ENCODE measurements at places on chromosomes 4 and X. TPM values are rescaled to one million over a fixed set of nuclear protein-coding genes. Genes with fewer than 3 reads are reported as not detected.

- peak; percentile 61 for DNase-seq
Measured at GRCh38 chrX:74133156-74133796, 170.7 kb upstream of the ZCCHC13 start.

DNA sequence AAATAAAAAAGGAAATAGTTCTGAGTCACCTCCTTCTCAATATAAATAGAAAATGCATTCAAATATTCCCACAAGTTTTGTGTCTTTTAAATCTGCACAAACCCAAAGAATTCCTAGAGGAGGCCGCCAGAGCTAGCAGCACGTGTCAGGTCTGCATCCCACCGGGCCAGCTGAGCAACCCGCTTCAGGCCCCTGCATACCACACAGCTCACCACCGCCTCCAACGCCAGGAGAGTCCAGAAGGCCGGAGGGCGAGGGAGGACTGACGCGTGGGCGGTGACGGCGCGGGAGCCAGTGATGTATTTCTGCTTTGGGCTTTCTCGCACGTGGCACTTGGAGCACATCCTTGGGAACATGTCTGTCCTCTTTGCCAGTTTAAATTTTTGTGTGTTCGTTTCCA, 61.9 kb upstream of the CLDN34 start:
- DNase-seq = no peak

DNA sequence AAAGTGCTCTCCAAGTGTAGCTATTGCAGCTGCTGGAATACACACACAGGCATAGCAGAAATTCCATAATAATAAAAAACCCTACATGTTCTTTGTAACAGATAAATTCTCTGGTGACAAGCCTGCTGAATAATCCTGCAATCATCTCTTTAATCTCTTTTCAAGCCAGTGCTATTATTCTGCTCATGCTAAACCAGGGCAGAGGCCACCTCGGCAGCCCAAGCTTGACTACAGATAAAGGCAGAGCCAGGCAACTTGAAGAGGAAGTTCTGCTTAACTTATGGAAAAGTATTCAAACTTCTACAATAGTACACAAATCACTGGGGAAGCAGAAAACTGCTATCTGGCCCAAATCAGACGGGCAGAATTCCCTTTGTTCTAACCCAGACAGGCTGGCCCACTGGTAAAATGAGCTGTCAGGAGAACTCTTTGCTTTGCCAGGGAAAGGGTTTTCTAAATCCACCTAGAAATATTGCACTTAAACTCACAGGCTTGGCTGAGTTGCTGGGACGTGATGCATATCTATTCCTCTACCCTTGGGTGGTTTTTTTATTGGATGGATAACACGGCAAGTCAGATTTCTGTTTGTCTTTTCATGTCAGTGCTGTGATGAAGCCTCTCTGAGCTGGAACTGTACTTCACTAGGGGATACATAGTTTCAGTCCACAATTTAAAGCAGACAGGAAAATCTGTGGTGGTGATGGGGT, 70.5 kb downstream of the GATB start:
- no peak for DNase-seq

- peak; percentile 14 for DNase-seq
Measured at GRCh38 chr4:28287831-28288233, 1427.2 kb downstream of the STIM2 start.

DNA sequence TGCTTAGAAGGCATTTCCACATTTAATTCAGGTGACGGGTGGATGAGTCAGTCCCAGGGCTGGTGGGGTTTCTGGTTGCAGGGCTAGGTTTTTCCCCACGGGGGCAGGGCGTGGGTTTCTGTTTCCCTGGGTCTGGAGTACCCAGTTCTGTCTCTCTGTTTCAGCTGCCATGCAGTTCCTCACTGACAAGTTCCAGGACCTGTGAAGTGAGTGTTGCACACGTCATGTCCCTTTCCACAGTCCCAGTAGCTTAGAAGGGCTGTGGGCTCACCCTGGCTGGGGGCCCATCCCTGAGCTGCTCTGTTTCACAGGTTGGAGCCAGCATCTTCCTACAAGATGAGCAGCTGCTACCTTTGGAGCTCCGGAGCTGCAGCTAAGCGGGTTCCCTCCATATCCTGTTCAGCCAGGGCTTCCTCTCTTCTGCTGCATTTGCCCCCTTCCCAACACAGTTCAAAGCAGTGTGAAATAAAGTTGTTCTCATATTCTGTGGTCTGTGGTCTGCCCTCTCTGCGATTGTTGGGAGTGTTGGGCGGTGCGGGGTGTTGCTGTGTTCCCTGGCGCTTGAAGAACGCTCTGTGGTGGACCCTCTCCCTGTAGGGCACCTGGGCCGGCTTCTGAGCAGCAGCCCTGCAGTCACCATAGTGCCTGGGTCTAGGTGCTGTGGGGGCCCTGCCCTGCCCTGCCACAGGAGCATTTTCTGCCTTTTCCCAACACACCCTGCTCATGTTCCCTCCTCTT, 3.9 kb downstream of the LOC101059915 start:
- no peak for DNase-seq

- DNase-seq = no peak
Measured at GRCh38 chr4:145352438-145353145, 129.1 kb upstream of the SMAD1 start.

- DNase-seq = no peak
Measured at GRCh38 chr4:44147571-44148075, 301.0 kb downstream of the KCTD8 start.

DNA sequence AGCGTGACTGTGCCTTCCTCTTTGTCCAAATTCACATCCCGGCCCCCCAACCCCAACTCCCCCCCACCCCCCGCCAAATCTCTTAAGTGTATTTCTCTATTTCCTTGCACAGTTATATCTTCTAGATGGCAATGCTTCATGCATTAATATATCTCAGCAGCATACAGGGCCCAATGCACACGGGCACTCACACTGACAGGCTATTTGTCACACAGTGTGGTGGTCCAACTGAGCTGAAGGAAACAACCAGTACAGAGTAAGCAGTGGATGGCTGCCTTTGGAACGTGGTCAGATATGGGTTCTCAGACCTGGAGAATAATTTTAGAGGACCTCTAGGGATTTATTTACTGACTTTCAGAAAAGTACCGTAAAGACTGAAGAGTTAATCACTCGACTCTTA, 681 bp downstream of the EXOC1 start:
- DNase-seq = no peak

DNA sequence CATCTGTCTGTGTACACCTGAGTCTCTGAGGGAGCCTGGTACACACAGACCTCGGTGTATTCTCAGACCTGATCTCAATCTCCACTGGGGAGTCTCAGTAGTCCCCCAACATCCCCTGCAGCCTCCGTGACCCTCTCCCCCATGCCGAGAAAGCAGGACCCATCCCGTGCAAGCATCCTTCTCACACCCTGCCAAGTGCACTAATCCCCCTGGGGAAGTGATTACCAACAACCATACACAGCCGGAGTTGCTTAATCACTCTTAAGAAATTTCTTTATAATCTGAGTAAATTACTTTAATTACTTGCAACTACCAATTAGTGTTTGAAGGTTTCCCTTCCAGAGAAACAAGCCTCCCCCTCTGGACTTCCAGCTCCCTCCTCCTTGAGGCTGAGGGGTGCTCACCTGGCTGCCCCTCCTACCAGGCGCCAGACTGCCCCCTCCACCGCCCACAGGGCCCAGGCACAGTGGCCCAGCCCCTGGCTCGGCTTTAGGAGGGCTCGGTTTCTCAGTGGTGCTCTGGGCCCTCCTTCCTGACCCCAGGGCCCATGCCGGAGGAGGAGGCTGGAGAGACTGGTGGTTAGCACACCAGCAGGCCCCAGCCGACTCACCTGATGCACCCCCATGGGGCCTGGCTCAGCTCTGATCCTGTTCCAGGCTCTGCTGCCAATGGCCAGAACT, 43.8 kb downstream of the PJA1 start:
- no peak for DNase-seq

GRCh38 chrX:85998954-85999353, 48.4 kb downstream of the CHM start:
- DNase-seq = no peak

DNA sequence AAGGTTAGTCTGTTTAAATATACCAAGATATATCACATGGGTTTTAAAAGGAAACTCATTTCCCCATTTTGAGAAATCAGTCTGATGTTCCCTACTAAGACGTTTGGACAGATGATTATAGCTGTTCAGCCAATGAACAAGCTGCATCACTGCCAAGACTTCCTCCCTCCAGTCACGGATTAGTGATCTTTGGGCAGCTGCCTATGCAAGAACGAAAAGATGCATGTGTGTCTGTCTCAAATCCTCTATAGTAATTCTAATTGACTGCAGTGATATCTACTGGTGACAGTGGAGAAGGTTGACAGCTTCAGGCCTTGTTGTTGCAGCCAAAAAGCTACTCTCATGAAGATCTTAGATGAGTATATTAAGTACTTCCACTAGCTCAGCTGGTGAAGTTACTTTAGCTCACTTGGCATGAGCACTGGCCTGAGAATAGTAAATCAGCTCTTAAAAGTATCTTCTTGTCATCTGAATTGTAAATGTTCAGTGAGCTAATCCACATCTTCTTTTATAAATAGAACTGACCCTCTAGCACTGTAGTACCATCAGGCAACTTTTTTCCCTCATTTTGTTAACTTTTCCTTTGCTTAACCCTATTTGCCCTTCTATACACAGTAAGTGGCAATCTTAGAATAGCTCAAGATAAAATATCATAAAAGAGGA, 134.5 kb upstream of the PCDH10 start:
- no peak for DNase-seq

DNA sequence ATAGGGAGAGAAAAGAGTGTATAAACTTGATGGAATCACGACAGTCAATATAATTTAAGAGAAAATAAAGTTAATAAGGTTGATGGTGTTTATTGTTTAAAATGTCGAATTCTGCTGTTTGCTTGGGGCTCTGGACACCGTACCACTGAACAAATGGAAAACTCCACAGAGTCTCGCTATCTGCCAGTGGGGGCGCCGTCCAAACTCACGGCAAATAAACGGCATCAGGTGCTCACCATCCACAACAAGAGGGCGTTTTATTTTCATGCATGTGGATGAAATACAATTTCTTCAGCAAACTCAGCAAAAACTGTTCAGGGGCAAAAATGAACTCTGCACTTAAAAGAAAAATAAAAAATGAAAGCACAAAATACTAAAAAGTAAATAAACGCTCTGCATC, 46.6 kb upstream of the FAM47C start:
- DNase-seq = no peak

GRCh38 chrX:42886519-42886918, 108.6 kb upstream of the PPP1R2C start:
- no peak for DNase-seq

- DNase-seq = no peak
Measured at GRCh38 chrX:1472975-1473374, 20.3 kb upstream of the ASMTL start.

- DNase-seq = no peak
Measured at GRCh38 chr4:76216975-76217814, 3.6 kb upstream of the SCARB2 start.

DNA sequence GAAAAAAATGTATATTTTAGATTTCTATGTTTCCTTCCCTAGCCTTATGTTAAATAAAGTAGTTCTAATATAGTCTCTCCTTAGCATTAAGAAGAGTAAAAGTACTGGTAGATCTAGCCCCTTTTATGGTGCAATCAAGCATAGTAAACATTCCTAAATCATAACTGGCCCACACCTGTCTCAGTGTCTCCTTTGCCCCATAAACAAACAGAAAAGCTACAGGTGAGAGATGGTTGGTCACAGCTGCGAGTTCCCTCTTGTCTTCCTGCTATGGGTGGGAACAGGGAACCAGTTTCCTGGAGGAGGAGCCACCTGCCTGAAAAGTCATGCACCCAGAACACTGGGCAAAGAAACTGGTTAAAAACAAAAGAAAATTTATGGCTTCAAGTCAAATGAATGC, 16.6 kb downstream of the SOWAHB start:
- DNase-seq = no peak

DNA sequence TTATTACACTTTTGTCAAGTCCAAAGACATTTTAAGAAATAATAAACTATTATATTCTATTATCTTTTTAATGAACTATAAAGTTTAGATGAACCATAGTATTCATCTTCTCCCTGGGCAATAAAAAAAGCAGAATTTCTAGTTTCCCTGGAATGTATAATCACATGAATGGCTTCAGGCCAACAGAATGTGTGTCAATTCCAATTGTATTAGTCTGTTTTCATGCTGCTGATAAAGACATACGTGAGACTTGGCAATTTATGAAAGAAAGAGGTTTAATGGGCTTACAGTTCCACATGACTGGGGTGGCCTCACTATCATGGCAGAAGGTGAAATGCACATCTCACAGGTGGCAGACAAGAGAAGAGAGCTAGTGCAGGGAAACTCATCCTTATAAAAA, 70.7 kb upstream of the ANXA10 start:
- DNase-seq = no peak

DNA sequence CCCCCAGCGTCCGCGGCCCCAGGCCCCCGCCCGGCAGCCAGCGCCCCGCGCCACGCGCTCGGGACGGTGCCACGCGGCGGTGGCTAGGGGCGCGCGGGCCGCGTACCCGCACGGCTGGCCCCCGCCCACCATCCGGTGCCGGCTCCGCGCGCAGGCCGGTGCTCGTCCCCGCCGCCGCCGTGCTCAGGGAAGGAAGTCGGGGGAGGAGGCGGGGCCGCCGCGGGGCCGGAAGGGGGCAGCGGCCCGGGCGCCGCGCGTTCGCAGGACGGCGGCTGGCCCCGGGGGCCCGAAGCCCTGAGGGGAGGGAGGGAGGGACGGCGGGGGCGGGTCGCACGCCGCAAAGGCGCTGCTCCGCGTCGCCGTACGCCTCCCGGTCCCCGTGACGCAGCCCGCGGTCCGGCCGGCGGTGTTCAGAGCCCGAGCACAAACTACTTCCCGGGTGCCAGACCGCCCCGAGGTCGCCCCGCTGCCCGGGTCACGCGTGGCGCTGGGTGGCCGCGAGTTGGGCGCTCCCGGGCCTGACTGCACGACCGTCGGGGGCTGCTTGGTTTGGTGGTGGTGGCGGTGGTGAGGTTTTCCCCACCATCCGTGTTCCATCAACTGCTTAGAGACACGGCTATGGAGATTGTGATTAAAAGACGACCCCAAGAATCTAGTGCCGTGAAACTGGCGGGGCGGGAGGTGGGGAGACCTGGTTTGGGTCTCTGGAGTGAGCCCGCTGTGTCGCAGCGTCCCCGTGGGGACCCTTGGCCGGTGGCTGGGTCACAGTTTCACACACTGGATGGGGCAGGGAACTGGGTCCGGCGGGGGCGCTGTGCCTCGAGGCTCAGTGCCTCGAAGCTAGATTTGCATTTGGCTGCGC, at the start of gene DCTD:
Gene DCTD, minus strand, starts transcription at position 205 of the 862 bp plus-strand sequence. CDS start 1,818 bp downstream, outside the sequence.
- no peak for DNase-seq

The PCYT1B gene
- 2.0 TPM for polyA plus RNA-seq

The MAP3K15 gene
- 0.68 TPM for polyA plus RNA-seq

The ASMTL gene
- polyA plus RNA-seq = 17.8 TPM

The CXorf49 gene
- not detected for polyA plus RNA-seq

The F11 gene
- not detected for polyA plus RNA-seq

The ADH1C gene
- polyA plus RNA-seq = 5.9 TPM

The RNF128 gene
- polyA plus RNA-seq = not detected
